ENCODE measurements at places on chromosomes 12 and 14. TPM values are rescaled to one million over a fixed set of nuclear protein-coding genes. Genes with fewer than 3 reads are reported as not detected.

GRCh38 chr14:84228702-84229101 is 1301.2 kb upstream of the FLRT2 start:
- DNase-seq = no peak

Gene C12orf50
- 0.12 TPM for total RNA-seq

Gene FKBP3
- 39.0 TPM for total RNA-seq

Gene C12orf60
- total RNA-seq = 0.43 TPM

All from mucosa of gallbladder (tissue), 1 donor.